NCI-H1436 (cell line): ENCODE measurements at places on chromosomes 6 and 20.

- DNase-seq = no peak
Measured at GRCh38 chr6:169451065-169451838, 197.6 kb upstream of the THBS2 start.

DNA sequence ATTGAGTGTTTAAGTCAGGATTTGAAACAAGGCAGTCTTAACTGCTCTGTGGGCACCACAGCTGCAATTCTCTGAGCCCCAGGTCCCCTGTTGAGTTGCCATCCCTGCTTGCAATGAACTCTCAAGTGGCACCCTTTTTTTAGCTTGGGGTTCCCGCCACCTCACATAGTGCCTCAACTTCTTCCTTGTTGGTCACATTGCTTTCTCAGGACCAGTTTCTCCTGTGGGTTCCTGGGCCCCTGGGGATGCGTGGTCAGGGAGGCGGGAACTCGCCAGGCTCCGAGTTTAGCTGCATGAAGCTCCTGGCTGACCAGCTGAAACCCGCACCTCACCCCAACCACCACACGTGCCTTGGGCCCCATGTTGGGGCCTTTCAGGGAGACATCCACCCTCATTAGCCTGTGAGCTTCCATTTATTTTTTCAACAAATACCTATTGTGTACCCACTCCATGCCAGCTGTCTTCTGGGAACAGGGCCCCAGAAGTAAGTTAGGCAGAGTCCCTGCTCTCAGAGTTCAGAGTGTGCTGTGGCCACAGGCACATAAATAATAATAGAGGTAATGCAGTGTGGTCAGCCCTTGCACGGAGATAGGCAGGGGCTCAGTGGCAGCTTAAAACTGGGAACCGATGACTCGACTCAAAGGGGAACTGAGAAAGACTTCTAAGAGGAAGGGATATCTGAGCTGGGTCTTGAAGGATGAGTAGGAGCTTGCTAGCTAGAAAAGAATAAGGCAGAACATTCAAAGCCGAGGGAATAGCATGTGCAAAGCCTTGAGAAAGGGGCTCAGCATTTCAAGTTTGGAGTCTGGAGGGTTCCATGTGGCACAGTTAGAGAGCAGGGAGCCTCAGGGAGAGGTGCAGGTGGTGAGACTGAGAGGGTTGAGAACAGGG lies 33.9 kb upstream of the FAM83D start:
- DNase-seq = no peak

GRCh38 chr20:57622201-57622570 lies 2.0 kb upstream of the ZBP1 start:
- DNase-seq = no peak

- no peak for DNase-seq
Measured at GRCh38 chr20:12413116-12413515, 495.4 kb downstream of the BTBD3 start.

GRCh38 chr6:163446549-163446948 lies 32.0 kb downstream of the QKI start:
- DNase-seq = no peak

GRCh38 chr20:25285091-25285647 lies 37.3 kb downstream of the PYGB start:
- DNase-seq = no peak

GRCh38 chr6:135030056-135030473 lies 24.6 kb downstream of the HBS1L start:
- DNase-seq = no peak

- DNase-seq = no peak
Measured at GRCh38 chr6:71727632-71728294, 158.6 kb upstream of the RIMS1 start.

DNA sequence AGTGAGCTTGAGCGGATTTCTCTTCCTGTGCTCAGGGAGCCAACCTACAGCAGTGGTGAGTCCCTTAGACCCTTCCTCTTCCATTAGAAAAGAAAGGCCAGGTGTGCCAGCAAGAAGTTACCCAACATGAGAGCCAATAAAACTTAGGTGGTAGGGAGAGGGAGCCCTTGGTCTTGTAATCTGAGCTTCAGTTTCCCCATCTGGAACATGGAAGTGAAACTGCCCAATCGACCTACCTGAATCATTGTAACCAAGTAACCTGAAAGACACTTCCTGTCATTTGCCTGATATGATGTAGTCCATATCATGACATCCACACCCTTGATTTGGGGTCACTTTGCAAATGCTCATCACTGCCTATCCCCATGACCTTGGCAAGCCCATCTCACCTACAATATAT lies 66.4 kb downstream of the MDGA1 start:
- no peak for DNase-seq

- DNase-seq = no peak
Measured at GRCh38 chr20:55386686-55387085, 618.6 kb downstream of the CBLN4 start.

- DNase-seq = no peak
Measured at GRCh38 chr6:145904868-145905267, 59.3 kb downstream of the SHPRH start.

- no peak for DNase-seq
Measured at GRCh38 chr6:18102783-18103509, 19.5 kb downstream of the NHLRC1 start.

- no peak for DNase-seq
Measured at GRCh38 chr6:35905841-35906498, 14.9 kb downstream of the SRPK1 start.

DNA sequence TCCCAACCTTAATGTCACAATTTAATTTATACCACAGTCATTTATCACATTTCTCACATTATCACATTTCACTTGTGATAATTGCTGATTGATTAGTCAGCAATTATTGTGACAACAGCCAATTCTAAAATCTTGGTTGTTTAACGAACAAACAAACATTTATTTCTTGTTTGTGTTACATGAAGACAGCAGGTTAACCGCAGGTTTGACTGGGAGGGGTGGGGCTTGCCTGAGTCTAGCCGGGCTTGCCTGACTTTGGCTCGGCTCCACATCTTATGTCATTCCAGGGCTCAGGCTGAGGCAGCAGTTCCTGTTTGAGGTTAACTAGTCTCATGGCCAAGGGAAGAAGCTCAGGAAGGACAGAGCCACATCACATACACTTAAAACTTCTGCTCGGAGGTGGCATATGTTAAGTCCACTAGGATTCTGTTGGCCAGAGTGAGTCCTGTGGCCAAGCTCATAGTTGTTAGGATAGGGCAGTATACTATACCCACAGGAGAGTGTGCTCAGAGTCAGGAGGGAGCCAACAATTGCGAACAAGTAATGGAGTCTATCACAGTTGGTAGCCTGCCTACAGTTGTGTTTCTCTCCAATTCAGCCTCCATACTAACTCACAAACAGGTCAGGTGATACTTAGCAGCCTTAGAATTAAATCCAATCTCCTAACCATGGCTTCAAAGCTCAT lies 90.0 kb upstream of the IFNGR1 start:
- peak; percentile 3 for DNase-seq

- DNase-seq = no peak
Measured at GRCh38 chr6:38107073-38107472, 287.5 kb downstream of the ZFAND3 start.

DNA sequence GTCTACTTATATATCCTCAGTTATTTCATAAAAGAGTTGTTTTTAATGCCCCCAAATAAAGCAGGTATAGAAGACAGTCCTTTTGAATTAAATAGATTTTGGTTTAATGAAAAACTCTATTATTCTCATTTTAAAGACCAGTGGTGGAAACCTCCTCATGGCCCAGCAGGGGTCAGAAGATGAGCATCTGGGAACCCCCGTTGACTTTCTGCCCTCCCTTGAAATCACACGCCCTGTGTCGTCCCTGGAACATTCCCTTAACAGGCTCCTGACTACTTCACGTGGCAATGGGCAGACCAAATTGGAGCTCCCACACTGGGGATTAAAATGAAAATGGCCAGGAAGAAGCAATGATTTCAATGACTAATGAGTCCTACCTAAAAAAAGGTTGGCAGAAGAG lies 220.9 kb downstream of the KIF16B start:
- DNase-seq = no peak

- no peak for DNase-seq
Measured at GRCh38 chr20:25252686-25253421, 5.0 kb downstream of the PYGB start.

DNA sequence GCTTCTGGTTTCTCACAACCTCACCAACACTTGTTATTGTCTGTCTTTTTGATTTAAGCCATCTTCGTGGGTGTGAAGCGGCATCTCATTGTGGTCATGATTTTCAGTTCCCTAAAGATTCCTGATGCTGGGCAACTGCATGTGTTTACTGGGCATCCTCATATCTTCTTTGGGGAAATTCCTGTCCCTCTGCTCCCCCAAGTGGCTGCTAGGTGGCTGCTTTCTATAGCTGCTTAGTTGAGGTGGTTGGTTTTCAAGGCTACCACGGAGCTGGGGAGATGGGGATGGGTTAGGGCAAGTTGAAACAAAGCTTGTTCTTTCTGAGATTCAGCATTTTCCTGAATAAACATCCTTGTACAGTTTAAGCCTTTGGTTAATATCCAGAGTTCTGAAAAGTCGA lies 403.9 kb upstream of the SULF2 start:
- DNase-seq = no peak

DNA sequence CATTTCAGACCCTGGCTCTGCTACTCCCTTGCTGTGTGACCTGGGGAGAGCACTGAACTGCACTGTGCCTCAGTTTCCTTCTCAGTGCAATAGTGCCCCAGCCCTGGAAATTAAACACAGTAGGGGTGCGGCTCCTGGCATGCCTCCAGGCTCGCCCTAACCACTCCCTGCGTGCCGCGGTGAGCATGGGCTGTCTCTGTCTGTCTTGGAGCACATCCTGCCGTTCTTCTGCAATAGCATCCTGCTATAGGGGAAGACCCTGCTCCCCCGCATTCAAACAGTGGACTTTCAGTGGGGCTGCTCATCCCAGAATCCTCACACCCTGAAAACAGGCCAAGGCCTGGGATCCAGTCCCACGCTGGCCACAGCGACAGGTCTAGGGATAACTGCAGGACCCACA lies 129.5 kb downstream of the FOXC1 start:
- no peak for DNase-seq

DNA sequence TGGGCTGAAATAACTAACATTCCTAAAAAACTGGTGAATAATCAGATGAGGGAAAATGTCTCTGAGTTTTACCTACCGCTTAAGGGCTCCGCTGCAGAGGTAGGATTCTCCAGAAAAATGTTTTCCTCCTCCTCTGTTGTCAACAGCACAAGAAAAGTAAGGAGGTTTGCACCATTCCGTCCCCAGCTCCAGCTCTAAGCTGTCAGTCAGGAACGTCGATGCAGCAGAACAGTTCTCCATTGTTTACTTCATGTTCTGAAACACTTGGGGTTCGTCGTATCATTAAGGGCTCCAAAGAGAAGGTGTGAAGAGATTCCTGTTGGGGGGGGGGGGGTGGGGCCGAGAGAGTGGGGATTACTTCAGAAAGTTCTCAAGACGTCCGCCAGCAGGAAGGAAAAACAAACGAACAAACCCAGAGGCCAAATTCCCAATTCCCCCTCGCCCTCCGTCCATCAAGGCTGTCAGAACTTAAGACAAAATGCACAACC lies 734 bp downstream of the MMS22L start:
- DNase-seq = no peak
